Natural killer cell treated with Interleukin-12 subunit alpha and Interleukin-12 subunit beta and Interleukin-15 and Interleukin-18, amount 100 ng/mL, for 72 hours (primary cell): ENCODE measurements at places on chromosomes 5 and 9.

- DNase-seq, result no peak
Measured at GRCh38 chr5:80623999-80624398, 30.5 kb upstream of the MSH3 start.

DNA sequence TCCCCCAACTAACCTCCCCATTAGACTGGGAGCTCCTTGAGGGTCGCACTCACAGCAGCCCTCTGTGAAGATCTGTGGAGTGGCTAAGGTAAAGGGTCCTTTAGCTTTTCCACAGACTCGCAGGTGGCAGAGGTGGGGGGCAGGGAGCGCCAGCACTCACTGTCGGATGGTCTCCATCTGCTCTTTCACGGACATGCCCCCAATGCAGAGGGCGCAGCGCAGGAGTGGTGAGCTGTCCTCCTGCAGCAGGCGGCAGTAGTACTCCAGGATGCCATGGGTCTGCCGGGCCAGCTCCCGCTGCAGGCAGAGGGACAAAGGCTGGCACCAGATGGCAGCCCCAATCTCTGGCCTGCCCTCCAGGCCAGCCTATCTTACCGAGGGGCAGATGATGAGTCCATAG lies 2.2 kb downstream of the DDX41 start:
- no peak for DNase-seq

- no peak for DNase-seq
Measured at GRCh38 chr9:79254900-79255650, 316.7 kb upstream of the TLE4 start.

GRCh38 chr9:128568470-128569078 lies 16.2 kb downstream of the SPTAN1 start:
- no peak for DNase-seq
